ENCODE measurements at places on chromosomes 13 and 19. TPM values are rescaled to one million over a fixed set of nuclear protein-coding genes. Genes with fewer than 3 reads are reported as not detected.

DNA sequence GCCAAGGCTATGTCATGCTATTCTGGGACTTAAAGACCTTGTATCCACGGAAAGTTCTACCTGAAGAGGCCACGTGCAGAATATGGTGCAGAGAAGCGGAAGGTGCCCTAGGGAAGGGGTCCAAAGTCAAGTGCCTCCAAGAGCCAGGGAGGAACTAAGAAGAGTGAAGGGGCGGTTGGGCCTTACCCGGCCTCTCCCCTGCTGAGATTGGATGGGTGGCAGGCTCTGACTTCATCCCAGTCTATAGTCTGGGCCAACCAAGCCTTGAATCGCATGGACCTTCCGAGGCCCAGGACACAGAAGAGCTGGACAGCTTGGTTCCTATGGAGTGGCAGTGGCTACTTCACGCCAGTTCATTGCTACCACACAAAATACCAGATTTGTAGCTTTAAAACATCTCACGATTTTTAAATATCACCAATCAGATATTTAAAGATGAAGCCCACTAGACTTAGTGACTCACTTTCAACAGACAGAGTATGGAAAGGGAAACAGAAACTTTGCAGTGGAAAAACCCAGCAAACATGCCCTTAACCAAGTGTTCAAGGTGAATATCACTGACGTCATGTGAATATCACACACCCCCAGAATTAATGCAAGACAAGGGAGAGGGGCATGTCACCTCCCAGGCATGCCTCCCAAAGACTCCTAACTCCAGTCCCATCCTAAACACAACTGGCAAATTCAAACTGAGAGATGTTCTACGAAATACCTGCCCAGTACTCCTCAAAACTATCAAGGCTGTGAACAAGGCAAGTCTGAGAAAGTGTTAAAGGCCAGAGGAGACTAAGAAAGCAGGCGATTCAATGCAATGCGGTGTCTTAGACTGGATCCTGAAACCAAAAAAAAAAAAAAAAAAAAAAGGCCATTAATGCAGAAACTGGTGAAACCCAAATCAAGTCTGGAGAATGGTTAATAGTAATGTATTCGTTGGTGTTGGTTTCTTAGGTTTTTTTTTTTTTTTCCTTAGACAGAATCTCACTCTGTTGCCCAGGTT lies 10.2 kb downstream of the C19orf12 start:
- no peak for DNase-seq

Gene OR7C1
- polyA plus RNA-seq = 0.11 TPM

- no peak for DNase-seq
Measured at GRCh38 chr13:94660695-94661326, 51.5 kb downstream of the SOX21 start.

DNA sequence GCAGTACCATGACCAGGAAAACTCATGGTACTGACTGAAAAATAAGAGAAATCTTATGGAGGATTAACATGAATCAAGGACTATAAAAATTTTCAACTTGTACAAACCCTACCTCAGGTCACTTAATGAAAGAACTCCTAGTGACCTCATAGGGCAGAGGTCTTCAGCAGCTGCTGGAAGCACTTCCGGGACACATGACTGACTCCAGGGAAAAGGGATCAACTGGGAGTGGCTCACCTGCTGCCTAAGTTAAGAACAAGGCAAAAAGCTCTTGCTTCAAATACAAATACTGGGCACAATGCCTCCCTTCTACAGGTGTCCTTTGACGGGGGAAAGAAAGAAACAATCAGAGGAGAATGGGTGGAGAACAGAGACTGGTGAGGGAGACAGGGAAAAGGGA lies 18.6 kb downstream of the DOCK9 start:
- DNase-seq = no peak

DNA sequence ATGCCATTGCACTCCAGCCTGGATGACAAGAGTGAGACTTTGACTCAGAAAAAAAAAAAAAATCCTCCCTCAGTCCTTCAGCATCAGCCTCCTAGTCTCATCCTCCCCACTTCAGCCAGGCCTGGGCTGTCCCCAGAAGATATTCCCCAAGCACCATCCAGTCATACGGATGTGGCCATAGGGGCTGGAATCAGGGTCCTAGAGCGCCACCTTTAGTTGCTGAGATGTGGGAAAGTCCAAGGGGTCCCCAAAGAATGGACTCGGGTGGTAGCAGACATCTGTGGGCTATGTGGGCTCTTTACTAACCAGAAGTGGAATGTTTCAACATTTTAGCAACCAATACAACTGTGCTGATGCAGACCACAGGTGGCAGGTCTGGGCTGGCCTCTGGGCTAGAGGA lies 3.1 kb upstream of the TYROBP start:
- DNase-seq = no peak

GRCh38 chr19:47001584-47001983 lies 18.1 kb upstream of the NPAS1 start:
- no peak for DNase-seq

Gene KIR2DL1
- polyA plus RNA-seq = not detected

GRCh38 chr13:44158881-44159632 lies 214.6 kb upstream of the SERP2 start:
- DNase-seq = no peak
